Fibroblast of skin of right biceps (primary cell): ENCODE measurements at places on chromosomes 7 and 10.

DNA sequence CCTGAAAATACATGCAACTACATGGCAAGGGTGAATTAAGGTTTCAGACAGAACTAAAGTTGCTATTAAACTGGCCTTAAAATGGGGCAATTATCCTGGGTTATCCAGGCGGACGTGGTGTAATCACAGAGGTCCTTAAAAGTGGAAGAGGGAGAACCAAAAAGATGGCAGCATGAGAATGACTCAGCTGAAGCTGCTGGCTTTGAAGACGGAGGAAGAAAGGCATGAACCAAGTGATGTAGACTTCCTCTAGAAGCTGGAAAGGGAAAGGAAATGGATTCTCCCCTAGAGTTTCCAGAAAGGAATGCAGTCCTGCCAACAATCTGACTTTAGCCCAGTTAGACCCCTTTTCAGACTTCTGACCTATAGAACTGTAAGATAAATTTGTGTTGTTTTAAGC, 27.0 kb upstream of the UBN2 start:
- DNase-seq: no peak

- DNase-seq: no peak
Observed at GRCh38 chr10:116395223-116395985, 32.2 kb upstream of the PNLIPRP3 start.

GRCh38 chr7:24456526-24457218, 116.6 kb upstream of the PALS2 start:
- peak; percentile 11 for DNase-seq

DNA sequence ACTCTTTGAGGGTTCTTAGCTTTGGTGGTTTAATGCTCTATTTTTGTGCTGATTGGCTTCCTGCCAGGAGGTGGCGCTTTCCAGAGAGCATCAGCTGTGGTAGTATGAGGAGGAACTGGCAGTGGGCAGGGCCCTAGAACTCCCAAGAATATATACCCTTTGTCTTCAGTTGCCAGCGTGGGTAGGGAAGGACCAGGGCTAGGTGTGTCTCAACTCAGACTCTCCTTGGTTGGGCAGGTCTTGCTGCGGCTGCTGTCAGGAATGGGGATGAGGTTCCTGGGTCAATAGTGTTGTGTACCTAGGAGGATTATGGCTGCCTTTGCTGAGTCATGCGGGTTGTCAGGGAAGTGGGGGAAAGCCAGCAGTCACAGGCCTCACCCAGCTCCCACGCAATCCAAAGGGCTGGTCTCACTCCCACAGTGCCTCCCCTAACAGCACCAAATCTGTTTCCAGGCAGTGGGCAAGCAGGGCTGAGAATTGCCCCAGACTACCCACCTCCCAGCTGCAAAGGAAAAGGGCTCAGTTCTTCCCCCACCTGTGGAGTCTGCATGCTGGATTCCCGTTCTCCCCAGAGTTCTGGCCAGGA, 191.5 kb downstream of the PHTF2 start:
- DNase-seq: no peak

DNA sequence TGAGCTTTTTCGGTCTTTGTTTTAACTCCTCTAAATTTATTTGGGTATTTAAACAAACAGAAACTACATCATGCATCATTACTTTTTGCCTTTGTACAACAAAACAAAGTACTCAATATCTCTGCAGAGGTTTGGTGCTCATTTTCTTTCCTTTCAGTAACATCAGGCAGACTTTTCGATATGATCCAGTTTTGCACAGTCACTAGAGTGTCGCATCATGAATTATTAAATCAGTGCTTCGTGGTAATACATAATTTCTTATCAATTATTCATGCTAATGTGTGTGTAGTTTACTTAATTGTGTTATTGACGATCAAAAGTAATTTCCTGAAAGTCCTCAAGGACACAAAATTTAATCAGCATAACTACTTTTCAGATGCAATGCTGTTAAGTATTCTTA, 31.8 kb downstream of the DRGX start:
- no peak for DNase-seq

GRCh38 chr7:50366311-50366710, 61.8 kb downstream of the IKZF1 start:
- no peak for DNase-seq

- DNase-seq: peak; percentile 87
Observed at GRCh38 chr10:15486404-15486803, 115.3 kb upstream of the FAM171A1 start.

GRCh38 chr10:114743521-114744231, 77.9 kb upstream of the FHIP2A start:
- DNase-seq: no peak

- peak; percentile 67 for DNase-seq
Observed at GRCh38 chr10:34710391-34710751, 104.7 kb downstream of the PARD3 start.

DNA sequence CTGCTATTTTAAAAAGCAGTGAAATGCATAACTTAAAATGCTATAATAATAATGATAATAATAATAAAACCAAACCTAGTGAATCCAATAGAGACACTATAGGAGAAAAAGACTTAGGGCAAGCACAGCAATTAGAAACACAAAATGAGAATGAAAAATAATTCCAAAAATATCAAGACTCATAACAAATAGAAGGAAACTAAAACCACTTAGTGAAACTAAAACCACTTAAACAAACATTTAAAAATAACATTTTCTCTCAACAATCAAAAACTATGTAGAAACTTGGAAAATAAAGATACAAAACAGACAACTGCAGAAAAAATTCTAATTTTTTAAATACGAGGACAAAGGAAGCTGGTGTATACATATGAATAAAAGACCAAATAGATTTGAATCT, 655.2 kb upstream of the NRG3 start:
- DNase-seq: no peak

- DNase-seq: no peak
Observed at GRCh38 chr7:18315241-18315640, 180.3 kb upstream of the HDAC9 start.

DNA sequence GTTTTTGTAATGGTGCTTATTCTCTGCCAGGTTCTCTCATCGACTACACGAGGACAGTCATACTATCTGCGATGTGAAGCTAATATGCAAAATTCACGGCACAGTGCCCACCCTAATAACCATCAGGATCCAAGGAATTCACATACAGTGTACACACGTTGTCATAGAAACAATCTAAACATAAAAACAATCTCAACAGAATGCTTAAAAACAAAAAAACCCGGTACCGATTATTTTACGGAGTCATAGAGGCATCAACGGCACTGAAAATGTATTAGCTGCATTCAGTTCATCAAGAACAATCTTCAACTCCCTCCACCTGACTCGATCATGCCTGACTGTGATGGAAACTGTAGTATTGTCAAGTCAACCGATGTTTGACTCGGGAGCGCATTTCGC, 628 bp downstream of the MRPS33 start:
- DNase-seq: peak; percentile 24

DNA sequence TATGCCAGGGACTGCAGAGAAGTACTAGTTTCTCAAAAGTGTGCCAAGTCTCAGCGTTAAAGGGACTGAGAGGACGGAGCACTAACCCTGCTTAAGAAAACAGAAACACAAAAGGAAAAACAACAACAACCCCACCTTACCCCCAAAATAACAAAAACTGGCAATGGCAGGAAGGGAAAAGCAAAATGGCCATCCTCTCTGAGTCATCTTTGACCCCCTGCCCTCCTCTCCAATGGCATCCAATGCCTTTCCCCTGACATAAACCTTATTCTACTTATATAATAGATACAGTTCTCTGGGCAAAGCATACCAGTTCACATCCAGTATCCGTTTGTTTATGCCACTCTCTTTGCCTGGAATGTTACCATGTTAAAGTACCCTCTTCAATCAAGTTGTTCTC, 1.6 kb downstream of the POLR1F start:
- DNase-seq: no peak

GRCh38 chr10:122244001-122244975, 26.8 kb upstream of the BTBD16 start:
- no peak for DNase-seq

GRCh38 chr7:36084485-36085091, 68.5 kb upstream of the EEPD1 start:
- peak; percentile 78 for DNase-seq

DNA sequence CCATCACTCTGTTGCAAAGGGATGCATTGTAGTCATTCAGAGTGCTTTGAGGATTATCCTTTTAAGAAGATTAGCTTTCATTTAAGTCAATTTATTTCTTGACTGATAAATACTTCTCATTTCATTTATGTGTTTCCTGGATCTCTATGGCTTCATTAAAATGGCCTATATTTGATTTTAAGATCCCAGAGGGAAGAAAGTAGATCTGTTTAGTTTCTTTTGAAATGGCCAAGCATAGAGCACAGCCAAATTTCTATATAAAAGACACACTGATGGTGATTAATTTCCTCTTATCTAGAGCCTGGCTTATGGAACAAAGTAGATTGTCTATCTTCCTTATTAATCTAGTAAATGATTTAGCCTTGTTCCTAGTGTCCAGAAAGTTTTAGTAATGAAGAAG, 129.7 kb upstream of the CALCR start:
- DNase-seq: no peak

GRCh38 chr10:133525444-133525843, 1.7 kb upstream of the CYP2E1 start:
- no peak for DNase-seq

DNA sequence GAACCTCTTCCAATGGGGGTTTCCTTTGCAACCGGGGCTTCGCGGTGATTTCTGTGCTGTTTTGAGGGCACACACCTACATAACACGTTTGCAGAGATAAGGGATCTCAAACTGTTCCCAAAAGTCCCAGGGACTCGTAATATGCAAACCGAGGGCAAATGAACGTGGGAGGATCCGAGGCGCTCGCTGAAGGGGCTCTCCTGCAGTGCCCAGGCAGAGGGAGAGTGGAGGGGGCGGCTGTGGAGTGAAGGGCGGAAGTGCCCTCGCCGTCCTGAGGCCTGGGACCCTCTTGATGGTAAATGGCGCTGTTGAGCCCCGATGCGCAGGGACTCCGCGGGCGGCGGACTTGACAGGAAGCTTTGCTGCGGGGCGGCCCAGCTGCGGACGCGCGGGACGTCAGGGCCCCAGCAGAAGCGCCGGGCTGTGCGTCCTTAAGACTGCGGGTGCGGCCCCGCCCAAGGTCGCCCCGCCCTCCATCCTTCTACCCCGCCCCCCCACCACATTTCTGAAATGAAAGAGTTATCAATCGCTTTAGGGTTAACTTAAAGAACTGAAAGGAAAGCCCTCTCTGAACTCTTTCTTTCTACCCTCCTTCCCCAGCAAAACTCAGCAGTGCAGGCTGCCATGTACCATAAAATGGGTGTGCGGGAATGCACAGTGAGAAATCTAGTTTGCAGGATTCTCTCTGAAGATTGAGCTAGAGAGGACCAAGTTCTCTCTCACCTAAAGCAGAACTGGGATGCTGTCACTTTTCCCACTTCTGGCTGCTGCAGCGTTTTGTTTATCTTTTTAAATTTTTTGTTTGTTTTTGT, 151.8 kb upstream of the YAE1 start:
- peak; percentile 64 for DNase-seq

- no peak for DNase-seq
Observed at GRCh38 chr7:73971704-73972341, 56.1 kb upstream of the ELN start.

GRCh38 chr7:70005891-70006260, 407.6 kb downstream of the AUTS2 start:
- peak; percentile 26 for DNase-seq

- DNase-seq: peak; percentile 79
Observed at GRCh38 chr7:66183700-66184099, 21.4 kb upstream of the TPST1 start.

DNA sequence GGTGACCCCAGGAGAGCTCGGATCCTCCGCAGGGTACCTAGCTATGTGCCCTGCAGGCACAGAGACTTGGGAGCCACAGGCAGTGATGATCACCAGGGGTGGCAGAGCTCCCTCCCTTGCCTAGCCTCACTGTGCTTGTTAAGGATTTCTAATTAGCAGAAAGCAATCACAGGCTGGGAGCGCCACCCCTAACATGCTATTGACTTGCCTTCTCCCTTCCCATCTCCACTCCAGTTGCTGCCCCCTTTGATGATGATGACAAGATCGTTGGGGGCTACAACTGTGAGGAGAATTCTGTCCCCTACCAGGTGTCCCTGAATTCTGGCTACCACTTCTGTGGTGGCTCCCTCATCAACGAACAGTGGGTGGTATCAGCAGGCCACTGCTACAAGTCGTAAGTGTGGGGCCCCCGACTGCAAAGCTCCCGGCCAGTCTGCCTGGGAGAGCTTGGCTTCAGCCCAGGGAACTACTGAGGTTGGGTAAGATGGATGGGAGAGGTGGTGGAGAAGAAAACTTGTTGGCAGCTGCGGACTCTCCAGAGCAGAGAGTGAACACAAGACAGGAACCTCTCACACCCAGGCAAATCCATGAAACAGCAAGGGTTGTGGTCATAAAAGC, 1.2 kb downstream of the PRSS1 start:
- no peak for DNase-seq

DNA sequence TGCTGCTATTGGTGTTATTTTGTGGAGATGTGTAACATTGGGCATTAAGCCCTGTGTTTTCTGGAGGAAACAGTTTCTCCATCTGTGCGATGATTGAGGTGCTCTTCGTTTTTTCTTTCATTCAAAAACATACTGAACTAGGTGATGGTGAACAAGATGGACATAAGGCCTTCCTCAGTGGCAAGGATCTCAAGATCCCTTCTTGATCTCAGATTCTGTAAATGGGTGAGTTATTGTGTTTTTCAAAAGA, 759 bp upstream of the ELAPOR2 start:
- no peak for DNase-seq

GRCh38 chr7:603152-603951, 83.7 kb upstream of the PDGFA start:
- DNase-seq: no peak

DNA sequence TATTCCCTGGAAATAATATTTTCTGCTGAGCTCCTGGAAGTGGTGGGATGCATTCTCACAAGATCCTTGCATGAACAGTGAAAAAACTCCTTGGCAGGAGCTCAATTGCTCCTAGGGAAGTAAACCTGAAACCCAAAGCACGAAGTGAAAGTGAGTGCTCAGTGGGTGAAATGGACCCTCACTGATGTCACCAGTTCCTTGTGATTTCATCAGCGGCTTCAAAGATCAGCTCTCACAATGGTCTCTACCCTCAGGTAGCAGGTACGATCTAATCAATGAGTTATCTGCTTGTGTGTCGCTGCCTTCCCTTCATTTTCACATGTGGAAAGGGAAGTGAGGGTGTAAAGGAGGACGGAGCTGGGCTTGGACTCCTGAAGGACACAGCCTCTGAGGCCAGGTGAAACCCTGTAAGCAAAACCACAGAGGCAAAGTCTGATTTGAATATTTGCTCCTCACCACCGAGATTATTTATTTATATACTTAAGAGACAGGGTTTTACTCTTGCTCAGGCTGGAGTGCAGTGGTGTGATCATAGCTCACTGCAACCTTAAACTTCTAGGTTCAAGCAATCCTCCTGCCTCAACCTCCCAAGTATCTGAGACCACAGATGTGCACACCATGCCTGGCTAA, 255.4 kb upstream of the LYZL1 start:
- no peak for DNase-seq

- DNase-seq: no peak
Observed at GRCh38 chr7:142511801-142512200, 237.5 kb upstream of the PRSS1 start.

GRCh38 chr10:84202349-84202748, 8.0 kb downstream of the CDHR1 start:
- DNase-seq: no peak
